ENCODE measurements at places on chromosomes 7 and 10. TPM values are rescaled to one million over a fixed set of nuclear protein-coding genes. Genes with fewer than 3 reads are reported as not detected.

The CPN1 gene
- not detected for total RNA-seq

DNA sequence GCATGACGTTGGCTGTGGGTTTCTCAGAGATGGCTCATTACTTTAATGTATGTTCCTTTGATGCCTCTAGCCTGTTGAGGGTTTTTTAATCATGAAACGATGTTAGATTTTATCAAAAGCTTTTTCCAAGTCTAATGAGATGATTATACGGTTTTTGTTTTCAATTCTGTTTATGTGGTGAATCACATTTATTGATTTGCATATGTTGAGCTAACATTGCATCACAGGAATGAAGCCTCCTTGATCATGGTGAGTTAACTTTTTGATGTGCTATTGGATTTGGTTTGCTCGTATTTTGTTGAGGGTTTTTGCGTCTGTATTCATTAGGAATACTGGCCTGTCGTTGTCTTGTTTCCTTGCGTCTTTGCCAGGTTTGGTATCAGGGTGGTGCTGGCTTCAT, 52.3 kb upstream of the PTPN12 start:
- H3K36me3 ChIP-seq, result no peaks in the 10 kb centered on the region
- H3K4me3 ChIP-seq, result no peak overlapping the region
- no peak overlapping the region for H3K27ac ChIP-seq
- no peak for DNase-seq
- peaks cover 4% of the 10 kb centered on the region for H3K4me1 ChIP-seq
- no peaks in the 10 kb centered on the region for H3K27me3 ChIP-seq

The REPIN1 gene
- total RNA-seq, result 59.8 TPM

DNA sequence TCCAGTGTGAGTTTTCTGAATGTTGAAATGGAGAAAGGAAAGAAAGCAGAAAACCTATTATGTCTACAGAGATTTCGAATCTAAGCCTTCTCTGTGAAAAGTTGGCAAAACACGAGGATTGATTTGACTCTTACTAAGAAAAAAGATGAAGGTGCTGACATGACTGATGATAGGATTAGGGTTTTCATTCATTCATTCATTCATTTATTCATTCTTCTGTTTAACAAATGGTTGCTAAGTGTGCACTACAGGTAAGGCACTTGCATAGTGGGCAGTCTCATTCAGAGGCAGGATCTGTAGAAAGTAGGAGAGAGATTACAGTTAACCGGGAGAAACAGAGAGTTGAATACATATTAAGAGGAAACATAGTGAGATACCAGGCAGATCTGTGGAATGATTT, 137.1 kb downstream of the ZNF365 start:
- H3K36me3 ChIP-seq, result no peaks in the 10 kb centered on the region
- H3K4me1 ChIP-seq, result no peaks in the 10 kb centered on the region
- no peaks in the 10 kb centered on the region for H3K27me3 ChIP-seq
- no peak overlapping the region for H3K4me3 ChIP-seq
- no peak for DNase-seq

- no peak for DNase-seq
- no peak overlapping the region for H3K27ac ChIP-seq
- H3K4me1 ChIP-seq, result no peaks in the 10 kb centered on the region
These were observed 98.1 kb upstream of the DNAAF5 start for GRCh38 chr7:628402-628763.

All from CD4-positive, alpha-beta T cell (primary cell).